ENCODE measurements at places on chromosomes 6 and 20.

GRCh38 chr6:89409461-89410035 lies 2.5 kb downstream of the RRAGD start:
- ATAC-seq: no peak

DNA sequence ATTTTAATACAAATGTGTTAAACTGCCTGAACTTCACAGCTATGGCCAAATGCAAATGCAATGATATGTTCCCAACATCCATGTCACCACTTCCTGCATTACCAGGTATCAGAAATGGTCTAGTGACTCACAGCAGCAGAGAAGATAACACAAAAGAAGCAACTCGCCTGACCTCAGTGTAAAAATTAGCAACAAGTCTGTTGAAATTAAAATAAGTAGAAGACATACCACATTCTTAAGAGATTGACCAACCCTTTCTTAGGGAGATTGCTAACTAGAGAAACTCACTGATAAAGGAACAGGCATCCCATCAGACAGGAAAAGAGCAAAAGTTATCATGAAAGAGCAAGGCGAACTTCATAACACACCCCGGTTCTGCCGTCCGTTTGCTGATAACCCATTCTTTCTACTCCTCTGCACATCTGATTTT lies 45.1 kb downstream of the RNASET2 start:
- ATAC-seq: no peak

DNA sequence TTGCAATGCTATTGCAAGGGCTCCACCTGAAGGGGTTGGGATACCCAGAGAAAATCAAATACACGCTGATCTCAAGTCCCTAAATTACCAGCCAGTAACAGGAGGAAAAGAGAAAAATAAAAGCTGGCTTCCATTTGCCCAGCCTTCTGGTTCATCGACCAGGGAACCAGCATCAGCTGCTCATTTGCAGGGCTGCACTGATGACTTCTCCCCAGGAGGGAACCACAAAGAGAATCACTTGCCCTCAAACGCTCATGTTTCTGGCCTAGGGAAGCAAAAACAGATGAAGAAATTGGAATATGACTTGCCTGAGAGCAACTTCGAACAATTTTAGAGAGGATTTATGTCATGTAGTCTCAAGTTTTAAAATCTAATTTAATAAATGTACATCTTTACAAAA lies 119.7 kb downstream of the SH3BGRL2 start:
- no peak for ATAC-seq

DNA sequence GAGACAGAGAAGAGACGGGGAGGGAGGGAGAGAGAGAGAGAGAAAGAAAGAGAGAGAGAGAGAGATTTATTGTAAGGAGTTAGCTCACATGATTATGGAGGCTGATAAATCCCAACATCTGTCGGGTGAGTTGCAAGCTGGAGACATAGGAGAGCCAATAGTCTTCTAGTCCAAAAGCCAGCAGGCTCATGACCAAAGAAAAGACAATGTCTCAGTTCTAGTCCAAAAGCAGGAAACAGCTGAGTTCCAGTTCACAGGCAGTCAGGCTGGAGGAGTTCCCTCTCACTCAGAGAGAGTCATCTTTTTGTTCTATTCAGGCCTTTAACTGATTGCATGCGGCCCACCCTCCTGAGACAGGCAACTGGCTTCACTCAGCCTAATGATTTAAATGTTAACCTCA lies 416.6 kb downstream of the PREX1 start:
- ATAC-seq: no peak

- ATAC-seq: no peak
Measured at GRCh38 chr6:5634525-5634924, 372.2 kb downstream of the NRN1 start.

DNA sequence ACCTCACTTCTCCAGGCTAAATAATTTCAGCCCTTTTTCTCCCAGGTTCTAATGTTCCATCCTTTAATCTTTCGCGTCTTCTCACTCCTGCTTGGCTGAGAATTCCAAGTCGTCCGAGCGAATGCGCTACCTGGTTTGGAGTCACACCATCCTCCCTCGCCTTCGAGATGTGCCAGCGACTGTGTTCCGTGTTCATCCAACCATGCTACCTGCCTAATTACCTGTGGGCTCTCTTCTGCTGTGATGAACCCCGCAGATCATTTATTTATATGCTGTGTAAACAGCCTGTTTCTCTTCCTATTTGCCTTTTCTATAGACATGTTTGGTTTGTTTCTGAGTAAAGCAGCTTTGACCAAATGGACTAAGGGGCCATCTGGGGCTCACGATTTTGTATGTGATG lies 83.5 kb upstream of the TMEM181 start:
- no peak for ATAC-seq

- no peak for ATAC-seq
Measured at GRCh38 chr6:42266538-42266937, 48.9 kb upstream of the MRPS10 start.

- ATAC-seq: no peak
Measured at GRCh38 chr6:7512320-7512719, 29.2 kb upstream of the DSP start.

GRCh38 chr6:168609026-168609685 lies 168.2 kb downstream of the SMOC2 start:
- no peak for ATAC-seq

- ATAC-seq: no peak
Measured at GRCh38 chr20:50088022-50088421, 24.9 kb downstream of the UBE2V1 start.

DNA sequence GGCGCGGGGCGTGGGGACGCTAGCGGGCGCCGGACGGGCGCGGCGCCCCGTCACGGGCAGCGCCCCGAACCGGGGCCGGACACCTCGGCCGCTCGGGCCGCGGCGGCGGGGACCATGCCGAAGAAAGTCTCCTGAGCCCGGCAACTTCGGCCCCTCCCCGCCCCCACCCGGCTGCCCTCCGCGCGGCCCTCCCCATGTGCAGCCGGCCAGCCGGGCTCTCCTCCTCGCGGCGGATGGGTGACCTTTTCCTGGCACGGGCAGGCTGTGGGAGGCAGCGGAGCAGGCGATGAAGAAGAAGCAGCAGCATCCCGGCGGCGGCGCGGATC lies 278 bp downstream of the UST start:
- ATAC-seq: peak; percentile 55

GRCh38 chr6:47134476-47135189 lies 92.5 kb upstream of the ADGRF1 start:
- peak; percentile 17 for ATAC-seq

DNA sequence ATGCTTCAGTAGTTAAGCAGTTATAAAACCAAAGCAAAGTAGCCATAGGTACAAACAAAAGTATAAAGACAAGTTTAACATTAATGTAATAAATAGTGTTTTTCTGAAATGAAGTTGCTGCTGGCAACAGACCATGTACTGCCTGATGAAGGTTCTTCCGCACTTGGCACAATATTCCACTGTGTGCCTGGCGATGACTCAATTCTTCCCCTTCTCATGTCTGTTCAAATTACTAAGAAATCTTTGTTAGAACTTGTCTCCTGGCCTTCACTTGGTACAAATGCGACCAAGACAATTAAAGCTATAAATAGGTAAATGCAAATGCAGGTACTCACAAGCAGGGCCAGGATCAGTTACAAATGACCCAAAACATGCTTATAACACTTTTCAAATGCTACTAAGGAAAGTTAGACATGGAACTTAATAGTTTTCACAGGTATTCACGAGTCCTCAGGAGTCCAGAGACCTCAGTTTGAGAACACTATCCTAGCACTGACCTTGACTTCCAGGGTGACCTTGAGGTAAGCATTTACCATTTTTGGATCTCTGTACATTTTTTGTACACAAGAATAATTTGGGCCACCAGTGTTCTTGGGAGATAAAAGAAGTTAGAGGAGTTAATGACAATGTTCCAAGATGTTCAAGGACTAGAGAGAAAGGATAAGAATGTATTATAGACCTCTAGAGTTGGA lies 8.1 kb upstream of the DDR1 start:
- ATAC-seq: peak; percentile 65

- no peak for ATAC-seq
Measured at GRCh38 chr6:155263373-155264063, at the start of gene CLDN20. CLDN20 (plus strand) TSS chr6:155264013; CDS start chr6:155275720, 11,707 bp downstream.

DNA sequence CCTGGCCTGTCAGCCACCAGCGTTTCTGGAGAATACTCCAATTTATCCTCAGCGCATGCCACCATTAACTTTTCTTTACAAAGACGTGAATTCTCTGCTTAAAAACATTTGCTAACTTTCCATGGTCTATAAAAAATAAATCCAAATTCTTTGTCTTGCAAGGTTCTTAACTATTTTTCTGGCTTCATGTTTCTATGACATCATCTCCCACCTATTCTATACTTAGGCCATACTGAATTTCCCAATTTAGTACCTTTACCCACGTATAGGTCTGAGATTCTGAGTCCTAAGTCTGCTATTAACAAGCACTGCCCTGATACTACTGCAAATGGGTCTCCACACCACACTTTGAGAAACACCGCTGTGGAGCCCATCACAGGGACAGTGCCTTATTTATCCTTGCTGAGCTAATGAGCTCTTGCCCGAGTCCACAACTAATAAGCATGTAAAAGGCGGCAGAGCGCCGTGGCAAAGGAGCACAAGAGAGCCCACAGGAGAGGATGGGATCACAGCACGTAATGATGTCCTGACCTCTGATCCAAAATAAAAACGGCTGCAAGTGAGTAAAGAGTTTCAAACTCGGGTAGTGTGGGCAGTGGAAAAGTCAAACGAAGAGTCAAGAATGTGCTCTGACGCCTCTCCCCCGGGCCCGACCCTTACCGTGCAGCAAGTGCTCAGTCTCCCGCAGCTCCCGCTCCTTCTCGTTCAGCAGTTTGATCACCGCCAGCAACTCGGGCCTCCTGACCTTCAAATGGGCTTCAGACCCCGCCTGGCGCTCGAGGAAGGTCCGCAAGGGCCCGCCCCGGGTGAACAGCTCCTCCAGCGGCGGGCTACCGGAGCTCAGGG lies 519 bp downstream of the MTRF1L start:
- ATAC-seq: peak; percentile 39

GRCh38 chr20:436476-436875 lies 25.9 kb downstream of the TBC1D20 start:
- ATAC-seq: no peak

DNA sequence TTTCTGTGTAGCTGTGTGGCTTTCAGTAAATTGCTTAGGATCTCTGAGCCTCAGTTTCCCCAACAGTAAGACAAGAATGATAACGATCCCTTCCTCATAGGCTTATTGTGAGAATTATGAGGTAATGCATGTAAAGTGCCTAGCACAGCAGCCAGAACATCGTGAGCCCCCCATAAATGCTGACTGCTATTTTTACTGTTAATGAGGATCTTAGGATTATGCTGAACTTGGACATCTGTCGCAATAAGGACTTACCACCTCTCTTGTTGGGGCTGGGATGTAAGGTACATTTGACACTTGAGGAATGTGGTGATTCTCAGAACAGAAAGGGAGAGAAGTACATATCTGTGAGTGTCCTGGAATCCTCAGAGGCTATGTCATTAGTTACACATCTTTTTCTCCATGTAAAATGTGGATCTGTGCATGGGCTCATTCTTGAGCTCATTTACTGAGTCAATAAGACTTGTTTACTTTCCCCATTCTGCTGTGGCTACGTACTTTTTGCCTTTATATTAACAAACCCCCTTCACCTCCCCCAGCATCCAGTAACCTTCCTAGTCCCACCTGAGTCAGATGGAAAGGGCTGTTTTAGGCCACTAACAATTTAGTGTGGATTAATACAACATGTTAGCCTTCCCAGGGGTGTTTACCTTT lies 64.4 kb upstream of the PLEKHG1 start:
- no peak for ATAC-seq

GRCh38 chr6:132063738-132064137 lies 112.6 kb upstream of the CCN2 start:
- peak; percentile 66 for ATAC-seq

DNA sequence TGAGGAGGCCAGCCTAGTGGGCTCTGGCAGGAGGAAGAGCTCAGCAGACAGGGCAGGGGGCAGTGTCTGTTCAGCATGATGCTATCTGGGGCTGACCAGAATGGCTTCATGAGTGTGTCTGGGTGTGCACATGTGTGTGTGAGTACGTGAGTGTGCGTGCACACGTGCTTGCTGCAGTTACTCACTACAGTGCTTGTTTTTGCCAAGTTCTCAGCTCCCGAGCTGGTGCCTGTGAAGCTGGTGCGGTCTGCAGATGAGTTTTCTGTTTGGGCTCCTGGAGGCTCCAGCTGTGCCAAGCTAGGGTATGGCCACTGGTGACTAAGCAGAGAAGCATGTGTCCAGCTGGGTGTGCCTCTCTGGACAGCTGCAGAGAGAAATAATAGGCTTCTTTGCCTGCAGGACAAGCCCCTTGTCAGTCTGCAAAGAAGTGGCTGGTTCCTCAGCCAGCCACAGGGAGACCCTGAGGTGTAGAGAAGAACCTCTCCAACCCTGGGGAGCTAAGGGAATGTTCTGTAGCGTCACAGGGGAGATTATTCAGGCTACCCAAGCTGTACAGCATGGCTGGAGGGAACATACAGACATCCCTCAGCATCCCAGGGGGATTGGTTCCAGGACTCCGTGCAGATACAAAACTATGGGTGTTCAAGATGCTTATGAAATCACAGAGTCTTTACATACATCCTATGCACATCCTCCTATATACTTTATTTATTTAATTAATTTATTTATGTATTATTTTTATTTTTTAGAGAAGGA lies 40.2 kb upstream of the FAM50B start:
- ATAC-seq: peak; percentile 82

DNA sequence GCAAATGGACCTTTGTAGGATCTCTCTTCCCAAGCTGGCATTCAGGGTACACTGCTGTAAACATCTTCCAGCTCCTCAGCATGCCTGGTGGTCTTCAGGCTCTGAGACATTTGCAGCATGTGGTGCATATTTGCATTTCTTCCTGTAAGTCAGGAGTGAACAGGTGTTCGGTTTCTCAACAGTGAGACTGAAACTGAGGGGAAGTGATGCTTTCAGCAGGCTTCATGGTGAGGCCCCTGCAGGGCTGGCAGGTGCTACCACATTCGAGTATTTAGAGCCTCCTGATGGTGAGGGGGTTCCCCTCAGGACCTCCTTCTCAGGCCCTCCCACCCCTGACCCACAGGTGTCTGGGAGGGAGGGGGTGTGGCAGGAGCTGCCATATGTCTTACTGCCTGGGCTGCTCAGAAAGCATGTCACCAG lies 15.1 kb downstream of the MYBL2 start:
- no peak for ATAC-seq

GRCh38 chr20:12597551-12597950 lies 411.2 kb upstream of the SPTLC3 start:
- ATAC-seq: no peak

GRCh38 chr20:3730803-3731672 lies 1.4 kb upstream of the HSPA12B start:
- ATAC-seq: no peak

DNA sequence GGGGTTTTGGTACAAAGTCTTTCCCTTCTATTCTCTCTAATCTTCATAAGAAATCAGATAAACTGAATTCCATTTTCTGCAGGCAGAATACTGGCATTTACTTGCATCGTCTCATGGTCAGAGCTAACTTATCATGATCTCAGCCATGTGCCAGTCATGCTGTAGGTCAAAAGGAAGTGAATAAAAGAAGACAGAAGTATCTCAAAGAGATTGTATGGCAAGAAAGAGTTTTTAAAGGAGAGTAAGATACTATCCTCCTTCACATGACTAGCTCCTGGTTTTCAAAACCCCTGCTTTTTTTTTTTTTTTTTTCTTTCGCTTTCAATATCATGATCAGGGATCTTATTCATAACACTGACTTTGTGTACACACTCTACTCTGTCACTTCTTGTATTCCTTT lies 398.3 kb downstream of the C6orf118 start:
- ATAC-seq: no peak

- ATAC-seq: no peak
Measured at GRCh38 chr6:159616456-159616855, 76.6 kb downstream of the SOD2 start.

GRCh38 chr6:146545581-146545980 lies 1.9 kb downstream of the RAB32 start:
- no peak for ATAC-seq
